ENCODE measurements at places on chromosomes 6 and 20.

DNA sequence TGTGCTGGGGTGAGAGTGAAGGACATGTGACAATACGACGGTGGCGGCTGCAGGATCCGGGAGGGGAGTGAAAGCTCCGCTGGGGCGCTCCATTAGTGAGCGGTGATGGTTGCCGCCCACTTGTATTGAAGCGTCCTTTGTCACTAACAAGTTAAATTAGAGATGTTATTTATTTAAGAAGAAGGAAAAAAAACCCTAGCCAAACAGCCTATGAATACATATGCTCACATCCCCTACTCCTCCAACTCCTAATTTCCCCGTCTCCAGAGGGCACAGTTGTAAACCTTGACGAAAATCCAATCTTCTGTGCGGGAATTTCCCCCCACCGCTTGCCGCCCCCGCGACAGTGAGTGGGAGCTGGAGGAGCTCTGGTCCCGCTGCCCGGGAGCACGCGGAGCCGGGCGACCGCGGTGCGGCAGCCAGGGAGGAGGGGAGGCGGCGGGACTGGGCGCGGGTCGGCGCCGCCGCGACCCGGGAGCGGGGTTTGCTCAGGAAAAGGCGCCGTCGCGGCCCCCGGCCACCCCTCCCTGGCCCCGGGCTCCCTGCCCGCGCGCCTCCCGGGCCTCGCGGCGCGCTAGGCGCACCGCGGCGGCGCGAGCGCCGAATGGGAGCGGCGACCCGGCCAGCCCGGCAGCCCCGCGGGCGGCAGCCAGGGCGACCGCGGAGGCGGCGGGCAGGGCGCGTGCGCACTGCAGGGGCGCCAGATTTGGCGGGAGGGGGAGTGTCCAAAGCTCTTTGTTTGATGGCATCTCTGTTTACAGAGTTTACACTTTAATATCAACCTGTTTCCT lies at the start of gene MYB:
Gene MYB, plus strand, starts transcription at position 767 of the 791 bp plus-strand sequence. CDS start 206 bp downstream, outside the sequence.
- DNase-seq: peak; percentile 77

GRCh38 chr20:46507760-46508407 lies 5.5 kb downstream of the ZNF334 start:
- DNase-seq: no peak

DNA sequence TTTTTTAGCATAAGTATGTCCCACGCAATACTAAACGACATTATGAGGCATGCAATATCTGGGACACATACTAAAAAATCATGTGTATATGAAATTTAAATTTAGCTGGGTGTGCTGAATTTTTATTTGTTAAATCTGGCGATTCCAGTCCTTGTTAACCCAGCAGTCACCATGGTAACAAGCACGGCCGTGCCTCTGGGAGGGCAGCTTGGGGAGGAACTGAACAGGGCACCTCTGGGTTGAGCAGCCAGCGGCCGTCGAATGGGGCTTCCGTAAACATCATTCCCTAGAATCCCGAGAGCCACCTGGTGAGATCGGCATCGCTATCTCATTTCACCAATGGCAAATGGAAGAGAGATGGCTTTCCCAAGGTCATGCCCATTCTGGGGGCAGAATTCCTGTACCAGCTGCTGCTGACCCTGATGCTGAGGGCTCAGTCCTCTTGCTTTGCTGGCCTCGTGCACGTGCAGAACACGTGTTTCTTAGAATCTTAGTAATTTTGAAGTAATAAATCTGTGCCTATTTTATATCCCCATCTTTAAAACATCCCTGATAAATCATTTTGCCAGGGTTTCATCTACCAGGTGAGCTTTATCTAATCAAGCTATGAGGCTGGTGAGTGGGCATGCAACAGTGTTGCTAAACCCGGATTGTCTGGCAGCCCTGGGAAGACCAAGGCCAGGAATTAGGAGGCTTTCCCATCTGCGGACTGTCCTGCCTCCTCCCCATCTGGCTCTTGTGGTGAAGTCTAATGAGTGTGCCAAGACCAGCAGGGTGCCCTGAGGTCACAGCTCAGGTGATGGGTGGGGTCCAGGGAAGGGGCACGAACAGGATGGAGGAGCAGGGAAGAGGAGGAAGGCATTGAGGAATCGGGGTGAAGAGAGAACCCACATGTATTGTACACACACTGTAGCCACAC lies 85.1 kb downstream of the AGPAT4 start:
- DNase-seq: no peak

DNA sequence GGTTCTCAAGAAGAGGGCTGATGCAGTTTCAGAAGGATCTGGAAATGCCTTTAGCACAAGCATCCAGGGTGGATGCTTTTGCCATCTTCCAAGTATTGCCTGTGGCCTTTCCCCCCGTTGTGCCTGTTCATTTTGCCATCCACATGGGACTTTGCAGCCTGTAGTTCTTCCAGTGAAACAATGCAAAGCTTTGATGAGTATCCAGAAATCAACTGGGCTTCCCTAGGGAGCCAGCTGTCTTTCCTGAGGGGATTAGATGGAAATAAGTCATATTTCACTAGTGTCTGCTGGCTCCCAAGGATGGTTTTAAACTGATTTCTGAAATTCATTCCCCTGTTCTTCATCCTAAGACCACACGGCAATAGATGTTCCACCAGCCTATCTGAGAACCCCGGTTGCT lies 63.3 kb downstream of the CAP2 start:
- no peak for DNase-seq

DNA sequence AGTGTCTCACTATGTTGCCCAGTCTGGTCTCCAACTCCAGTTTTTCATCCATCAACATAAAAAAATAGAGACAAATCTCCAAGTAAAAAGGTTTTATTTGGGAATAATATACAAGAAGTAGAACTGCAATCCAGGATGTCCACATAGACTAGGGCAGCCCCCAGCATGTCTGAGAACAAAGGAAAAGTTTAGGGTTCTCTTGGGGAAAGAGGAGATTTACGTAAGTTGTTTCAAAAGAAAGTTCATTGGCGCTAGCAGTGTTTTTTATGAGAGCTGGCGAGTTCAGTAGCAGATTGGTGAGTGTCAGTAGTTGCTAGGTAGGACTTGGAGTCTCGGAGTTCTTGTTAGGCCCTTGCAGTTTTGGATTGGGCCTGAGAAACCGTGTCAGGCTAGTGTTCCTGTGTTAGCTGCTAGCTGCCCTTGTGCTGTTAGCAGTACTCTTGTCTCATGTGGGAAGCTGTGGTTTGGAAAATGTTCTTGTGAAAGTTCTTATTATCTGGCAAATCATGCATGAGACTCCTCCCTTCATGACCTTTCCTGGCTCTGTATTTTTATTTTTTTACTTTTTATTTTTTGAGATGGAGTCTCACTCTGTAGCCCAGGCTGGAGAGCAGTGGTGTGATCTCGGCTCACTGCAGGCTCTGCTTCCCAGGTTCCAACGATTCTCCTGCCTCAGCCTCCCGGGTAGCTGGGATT lies 24.7 kb downstream of the TTLL9 start:
- DNase-seq: no peak

DNA sequence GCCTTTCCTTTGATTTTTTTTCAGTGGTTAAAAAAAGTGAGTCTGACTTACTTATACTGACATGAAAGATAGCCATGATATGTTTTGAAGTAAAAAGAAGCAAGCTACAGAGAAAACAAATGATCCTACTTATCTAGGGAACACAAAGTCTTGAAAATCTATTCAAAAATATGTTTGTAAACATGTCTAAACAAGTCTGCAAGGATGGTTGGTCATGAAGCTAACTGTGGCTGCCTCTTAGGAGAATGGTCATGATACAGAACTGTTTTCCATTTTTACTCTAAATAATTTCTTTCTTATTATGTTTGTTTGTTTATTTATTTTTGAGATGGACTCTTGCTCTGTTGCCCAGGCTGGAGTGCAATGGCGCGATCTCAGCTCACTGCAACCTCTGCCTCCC lies 21.5 kb downstream of the FERMT1 start:
- no peak for DNase-seq

- no peak for DNase-seq
Observed at GRCh38 chr20:12177657-12178293, 260.1 kb downstream of the BTBD3 start.

- no peak for DNase-seq
Observed at GRCh38 chr6:148250975-148251685, 91.5 kb upstream of the SASH1 start.

- no peak for DNase-seq
Observed at GRCh38 chr6:81169166-81169565, 583.3 kb downstream of the TENT5A start.

GRCh38 chr6:1244278-1244677 lies 67.6 kb upstream of the FOXQ1 start:
- DNase-seq: no peak

DNA sequence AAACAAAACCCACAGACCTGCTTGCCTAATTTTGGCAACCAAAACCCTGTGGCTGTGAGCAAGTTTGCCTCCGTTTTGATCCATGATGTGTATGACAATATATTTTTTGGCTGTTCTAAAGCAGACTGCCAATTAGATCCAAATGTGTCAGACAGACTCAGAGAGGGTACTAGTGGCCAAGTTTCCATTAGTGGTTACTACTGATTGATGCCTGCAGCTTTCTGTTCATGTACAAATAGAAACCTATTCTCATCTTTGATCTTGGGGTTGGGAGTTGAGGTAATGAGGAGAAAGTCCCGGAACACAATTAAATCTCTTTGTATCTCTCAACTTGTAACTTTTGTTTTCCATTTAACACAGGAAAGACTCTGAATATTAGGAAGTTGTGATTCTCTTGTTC lies 100.9 kb downstream of the RNF144B start:
- no peak for DNase-seq

DNA sequence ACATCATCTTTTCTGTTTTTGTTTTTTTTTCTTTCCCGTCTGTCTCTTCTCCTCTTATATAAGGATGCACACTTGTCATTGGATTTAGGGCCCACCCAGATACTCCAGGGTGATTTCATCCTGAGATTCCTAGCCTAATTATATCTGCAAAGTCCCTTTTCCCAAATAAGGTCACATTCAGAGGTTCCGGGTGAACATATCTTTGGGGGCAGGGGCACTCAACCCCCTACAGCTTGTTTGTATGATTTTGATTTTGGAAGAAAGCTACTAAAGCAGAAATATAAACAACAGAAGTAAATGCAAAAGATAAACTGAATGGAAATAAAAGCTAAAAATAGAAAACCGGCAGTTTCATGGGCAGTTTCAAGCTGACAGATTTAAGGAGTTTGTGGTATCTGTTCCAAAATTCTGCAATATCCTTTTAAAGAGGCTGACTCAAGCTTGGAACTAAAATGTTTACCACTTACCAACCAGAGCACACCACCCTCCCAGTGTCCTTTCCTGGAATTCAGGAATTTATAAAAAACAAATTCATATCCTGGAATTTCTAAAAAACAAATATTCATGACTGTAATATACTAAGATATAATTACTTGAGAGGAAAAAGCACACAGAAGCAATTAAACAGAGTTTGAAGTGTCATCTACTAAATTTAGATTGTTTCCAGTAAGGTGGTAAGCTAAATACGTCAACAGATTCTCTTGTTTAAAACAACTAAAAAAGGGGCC lies 100.0 kb upstream of the CARMIL1 start:
- DNase-seq: no peak

- no peak for DNase-seq
Observed at GRCh38 chr6:83169106-83169505, 24.0 kb downstream of the PGM3 start.

GRCh38 chr6:147043994-147044477 lies 160.2 kb upstream of the STXBP5 start:
- DNase-seq: no peak

GRCh38 chr6:87763276-87763675 lies 61.2 kb upstream of the AKIRIN2 start:
- DNase-seq: no peak

- no peak for DNase-seq
Observed at GRCh38 chr6:119801056-119801455, 451.5 kb upstream of the MAN1A1 start.

GRCh38 chr6:160507420-160507819 lies 156.7 kb downstream of the LPA start:
- no peak for DNase-seq

GRCh38 chr6:36924778-36925374 lies 29.7 kb upstream of the PI16 start:
- DNase-seq: no peak

GRCh38 chr6:13614126-13614925 lies 809 bp upstream of the NOL7 start:
- peak; percentile 32 for DNase-seq

- DNase-seq: no peak
Observed at GRCh38 chr6:42899871-42900270, 16.0 kb upstream of the PTCRA start.

DNA sequence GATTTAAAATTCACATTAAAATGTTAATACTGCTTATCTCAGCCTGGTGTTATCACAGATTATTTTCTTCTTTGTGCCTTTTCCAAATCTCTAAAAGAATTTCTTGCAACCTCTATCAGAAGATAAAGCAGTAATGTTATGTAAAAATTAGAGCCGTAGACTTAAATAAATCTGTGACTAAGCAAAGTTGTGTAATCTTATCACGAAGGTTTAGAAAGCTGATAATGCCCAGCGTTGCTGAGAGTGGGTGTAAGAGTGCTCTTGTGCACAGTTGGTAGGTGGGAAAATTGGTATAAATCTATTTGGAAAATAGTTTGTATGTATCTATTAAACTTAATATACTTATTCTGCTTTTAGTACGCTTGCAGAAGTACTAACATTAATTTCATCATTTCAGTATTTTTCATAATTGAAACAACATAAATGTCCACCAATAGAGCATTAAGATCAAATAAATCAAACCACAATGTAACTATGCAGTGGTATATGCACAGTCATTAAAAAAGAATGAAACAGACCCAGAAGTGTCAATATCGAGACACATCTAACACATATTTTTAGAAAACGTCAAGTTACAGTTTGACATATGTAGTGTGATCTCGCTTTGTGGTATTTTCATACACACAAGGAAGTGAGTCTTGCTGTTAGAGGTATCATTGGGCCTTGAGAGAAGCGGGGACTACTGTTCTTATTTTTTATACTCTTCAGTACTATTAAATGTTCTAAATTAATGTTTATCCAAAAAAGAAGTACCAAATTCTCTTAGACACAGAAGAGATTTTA lies 54.4 kb upstream of the PBOV1 start:
- no peak for DNase-seq

DNA sequence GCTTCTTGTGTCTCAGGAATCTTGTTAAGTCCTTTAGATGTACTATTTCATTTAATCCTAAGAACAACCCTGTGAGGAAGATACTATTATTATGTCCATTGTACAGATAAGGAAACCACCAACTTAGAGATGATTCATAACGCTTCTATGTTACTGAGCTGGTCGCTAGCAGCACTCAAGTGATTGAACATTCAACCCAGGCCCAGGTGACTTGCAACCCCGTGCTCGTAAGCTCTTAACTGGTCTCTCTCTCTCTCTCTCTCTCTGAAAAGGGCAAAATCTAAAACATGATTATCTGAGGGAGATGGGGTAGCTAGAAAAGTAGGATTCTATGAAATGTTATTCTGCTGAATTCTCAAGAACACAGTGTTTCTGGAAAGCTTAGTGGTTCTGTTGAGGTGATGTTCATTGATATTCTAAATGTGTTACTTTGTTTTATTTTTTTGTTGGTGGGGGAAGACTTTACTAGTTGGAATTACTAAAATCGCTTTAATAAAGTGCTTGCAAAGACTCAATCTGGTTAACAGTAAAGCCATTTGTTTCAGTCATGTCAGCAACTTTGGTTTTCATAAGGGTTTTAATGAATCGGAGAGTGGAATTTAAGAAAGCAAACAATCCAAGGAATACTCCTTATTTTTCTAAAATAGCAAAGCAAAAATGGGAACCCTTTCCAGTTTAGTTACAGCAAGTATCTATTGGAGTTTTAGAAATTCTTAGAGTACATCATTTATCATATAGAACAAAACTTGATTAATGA lies 265.0 kb upstream of the TAB2 start:
- no peak for DNase-seq

- no peak for DNase-seq
Observed at GRCh38 chr20:37502654-37503053, 18.4 kb upstream of the NNAT start.

GRCh38 chr6:79872986-79873385 lies 74.4 kb downstream of the ELOVL4 start:
- DNase-seq: no peak

Data from NCI-H1436 (cell line).